NCI-H69 (cell line): ENCODE measurements at places on chromosomes 4 and X.
A peak's percentile ranks its signal among the peaks of the same experiment; 100 is the strongest.

DNA sequence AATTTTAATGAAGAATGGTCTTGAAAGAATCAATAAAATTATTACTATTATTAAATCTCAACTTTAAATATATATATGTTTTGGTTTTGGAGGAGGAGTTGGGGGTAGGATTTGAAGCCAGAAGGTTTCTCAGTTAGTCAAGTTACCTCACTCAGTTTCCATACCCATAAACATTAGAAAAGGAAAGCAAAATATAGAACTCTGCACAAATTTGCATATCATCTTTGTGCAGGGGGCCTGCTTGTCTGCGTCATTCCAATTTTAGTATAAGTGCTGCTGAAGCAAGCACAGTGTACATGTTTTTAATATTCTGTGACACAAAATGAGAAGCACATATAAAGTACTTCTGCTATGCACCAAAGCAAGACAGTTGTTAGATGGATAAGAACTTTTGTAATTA, 47.5 kb upstream of the SCRG1 start:
- DNase-seq = no peak

- no peak for DNase-seq
These were observed 242.9 kb downstream of the ARHGAP24 start for GRCh38 chr4:85717847-85718246.

DNA sequence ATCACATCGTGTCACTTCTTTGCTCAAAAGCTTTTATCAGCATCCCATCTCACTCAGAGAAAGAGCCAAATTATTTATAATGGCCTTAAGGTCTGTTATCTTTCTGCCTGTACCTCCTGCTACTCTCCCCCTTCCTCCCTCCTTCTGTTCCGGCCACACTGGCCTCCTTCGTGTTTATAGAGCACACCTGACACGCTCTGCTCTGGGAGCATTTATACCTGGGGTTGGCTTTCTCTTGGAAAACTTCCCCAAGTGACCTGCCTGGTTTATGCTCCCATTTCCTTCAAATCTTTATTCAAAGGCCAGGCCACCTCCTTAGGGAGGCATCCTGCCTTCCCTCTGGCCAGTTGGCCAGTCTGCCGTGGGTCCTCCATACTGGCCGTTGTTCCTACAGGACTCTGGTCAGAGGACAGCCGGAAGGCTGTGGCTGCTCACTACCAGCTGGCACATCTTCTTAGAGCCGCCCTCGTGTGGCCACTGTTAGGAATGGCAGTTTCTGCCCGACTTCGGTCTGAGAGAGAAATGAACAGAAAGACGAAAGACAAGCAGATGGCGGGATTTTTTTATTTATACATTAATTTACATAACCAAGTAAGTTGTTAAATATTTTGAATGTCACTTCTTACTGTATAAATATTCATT, 80.2 kb upstream of the CBLL2 start:
- DNase-seq = peak; percentile 79

GRCh38 chr4:79178760-79179159, 147.1 kb downstream of the NAA11 start:
- no peak for DNase-seq

DNA sequence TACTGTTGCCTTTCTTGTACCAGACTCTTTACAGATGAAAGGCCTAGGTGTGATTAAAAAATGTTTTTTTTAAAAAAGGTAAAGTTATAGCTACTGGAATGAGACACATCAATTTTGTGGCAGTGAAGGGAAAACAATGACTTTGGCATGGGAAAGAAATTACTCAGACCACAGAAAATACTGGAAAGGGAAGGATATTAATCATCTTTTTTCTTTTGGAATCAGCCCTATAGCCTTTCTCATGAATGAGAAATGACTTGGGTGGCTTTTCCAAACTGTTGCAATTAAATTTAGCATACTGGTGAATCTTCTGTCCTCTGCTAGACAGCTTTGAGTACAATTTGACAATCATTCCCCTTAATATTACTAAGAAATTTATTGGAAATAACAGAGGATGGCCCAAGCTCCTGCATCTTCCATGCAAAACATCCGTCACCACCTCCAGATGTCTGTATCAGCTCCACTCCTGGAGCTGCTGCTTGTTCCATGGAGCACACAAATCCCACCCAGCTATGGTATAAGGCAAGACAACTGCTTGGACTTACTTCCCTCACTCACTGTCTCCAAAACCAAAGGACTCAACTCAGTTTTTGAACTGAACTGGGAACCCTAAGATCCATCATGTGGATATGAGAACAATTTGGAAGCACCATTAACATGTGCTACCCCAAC, 97.6 kb upstream of the ARSJ start:
- DNase-seq = no peak

GRCh38 chrX:155778844-155779553, 102.1 kb upstream of the VAMP7 start:
- no peak for DNase-seq
